ENCODE measurements at places on chromosomes 1 and 21.

DNA sequence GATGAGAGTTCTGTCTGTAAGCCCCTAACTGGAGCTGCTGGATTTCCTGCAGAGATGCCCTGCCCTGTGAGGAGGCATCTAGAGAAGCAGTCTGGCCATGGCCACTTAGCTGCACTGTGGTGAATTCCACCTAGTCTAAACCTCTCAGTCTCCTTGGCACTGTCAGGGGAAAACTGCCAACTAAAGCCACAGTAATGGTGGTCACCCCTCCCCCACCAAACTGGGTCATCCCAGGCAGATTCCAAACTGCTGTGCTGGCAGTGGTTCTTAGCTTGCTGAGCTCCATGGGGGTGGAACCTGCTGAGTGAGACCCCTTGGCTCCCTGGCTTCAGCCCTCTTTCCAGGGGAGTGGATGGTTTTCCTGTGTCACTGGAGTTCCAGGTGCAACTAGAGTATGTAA lies 740.6 kb downstream of the RWDD3 start:
- DNase-seq = peak; percentile 11

DNA sequence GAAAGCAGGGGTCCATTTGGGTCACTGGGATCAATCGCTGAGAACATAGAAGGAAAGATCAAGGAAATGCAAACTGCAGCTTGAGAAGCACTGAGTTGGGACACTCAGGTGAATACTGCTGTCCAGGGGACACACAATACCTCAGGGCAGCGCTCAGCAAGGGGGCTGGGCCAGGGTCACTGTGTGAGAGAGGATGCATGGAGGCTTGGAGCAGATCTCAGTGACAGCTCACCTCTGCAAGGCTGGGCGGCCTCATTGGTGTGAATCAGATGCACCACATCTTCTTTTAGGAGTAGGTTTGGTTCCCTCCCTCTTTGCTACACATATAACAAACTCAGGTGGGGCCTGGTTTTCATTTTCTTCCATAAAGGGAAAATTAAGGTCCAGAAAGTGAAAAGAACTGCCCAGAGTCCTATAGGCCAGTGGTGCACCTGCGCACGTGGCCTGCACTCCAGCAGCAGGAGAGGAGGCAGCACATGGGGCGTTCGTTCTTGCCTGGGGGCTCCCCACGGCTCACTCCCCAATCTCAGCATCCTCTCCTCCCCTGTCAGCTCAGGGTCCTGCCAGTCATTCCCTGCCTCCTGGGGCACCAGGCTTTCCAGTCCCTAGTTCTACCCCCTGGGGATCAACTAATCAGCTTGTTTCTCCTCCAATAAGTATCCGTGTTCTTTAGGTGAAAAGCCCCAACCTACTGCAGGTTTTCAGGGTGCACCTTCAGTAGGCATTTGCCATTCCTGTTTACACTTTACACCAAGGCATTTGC lies 1.5 kb downstream of the A3GALT2 start:
- DNase-seq = no peak

GRCh38 chr1:206851341-206852010 lies 13.9 kb upstream of the IL20 start:
- DNase-seq = no peak

DNA sequence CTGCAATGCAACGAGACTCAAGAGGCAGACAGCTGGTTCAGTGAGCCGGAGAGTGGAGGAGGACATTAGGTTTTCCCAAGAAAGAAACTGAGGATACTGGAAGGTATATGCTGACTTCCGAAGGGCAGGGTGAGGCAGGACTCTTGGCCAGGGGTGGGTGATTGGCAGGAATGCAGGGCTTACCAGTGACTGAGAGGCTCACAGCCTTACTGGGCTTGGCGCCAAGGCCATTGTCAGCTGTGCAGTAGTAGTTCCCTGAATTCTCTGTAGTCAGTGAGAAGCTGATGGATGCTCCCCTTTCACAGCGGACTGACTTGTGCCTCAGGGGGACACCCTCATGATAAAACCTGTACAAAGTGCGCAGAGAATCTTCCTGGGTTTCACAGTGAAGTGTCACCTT lies 9.6 kb downstream of the FCRL5 start:
- no peak for DNase-seq

- no peak for DNase-seq
Measured at GRCh38 chr1:180793451-180793850, 119.2 kb upstream of the KIAA1614 start.

DNA sequence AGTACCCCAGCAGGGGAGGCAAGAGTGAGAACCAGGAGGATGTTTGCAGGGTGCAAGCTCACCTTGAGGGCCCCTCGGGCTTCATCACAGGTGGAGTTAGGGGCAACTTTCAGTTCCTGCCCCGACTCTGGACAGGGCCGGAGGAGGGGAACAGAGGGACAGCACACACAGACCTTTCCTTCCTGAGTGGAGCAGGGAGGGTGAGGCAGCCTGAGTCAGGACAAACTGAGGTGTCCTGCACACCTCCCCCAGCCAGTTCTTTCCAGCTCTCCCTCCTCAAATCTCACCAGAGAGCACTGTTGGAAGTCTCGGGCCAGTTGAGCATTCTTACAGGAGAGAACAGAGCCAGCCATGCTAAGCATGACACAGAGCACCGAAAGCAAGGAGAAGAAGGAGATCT lies 1.5 kb downstream of the ENTREP3 start:
- DNase-seq = peak; percentile 69

- peak; percentile 11 for DNase-seq
Measured at GRCh38 chr1:117058810-117059209, 1.3 kb upstream of the TTF2 start.

- no peak for DNase-seq
Measured at GRCh38 chr1:24957016-24957807, 27.1 kb upstream of the RUNX3 start.

DNA sequence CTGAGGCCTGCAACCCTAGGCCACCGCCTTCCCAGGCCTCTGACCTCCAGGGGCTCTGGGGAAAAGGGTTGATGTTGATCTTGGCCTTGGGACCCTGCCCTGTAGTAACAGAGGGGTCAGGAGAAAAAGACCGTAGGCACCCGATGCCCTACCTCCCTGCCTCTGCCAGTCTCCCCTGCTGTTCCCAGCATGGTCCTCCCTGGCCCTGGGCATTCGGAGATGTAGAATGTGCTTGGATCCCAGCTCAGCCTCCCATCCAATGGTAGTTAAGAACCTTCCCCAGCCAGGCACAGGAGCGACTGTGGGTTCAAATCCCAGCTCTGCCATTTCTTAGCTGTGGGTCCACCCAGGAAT lies 72.0 kb upstream of the TARDBP start:
- DNase-seq = no peak

DNA sequence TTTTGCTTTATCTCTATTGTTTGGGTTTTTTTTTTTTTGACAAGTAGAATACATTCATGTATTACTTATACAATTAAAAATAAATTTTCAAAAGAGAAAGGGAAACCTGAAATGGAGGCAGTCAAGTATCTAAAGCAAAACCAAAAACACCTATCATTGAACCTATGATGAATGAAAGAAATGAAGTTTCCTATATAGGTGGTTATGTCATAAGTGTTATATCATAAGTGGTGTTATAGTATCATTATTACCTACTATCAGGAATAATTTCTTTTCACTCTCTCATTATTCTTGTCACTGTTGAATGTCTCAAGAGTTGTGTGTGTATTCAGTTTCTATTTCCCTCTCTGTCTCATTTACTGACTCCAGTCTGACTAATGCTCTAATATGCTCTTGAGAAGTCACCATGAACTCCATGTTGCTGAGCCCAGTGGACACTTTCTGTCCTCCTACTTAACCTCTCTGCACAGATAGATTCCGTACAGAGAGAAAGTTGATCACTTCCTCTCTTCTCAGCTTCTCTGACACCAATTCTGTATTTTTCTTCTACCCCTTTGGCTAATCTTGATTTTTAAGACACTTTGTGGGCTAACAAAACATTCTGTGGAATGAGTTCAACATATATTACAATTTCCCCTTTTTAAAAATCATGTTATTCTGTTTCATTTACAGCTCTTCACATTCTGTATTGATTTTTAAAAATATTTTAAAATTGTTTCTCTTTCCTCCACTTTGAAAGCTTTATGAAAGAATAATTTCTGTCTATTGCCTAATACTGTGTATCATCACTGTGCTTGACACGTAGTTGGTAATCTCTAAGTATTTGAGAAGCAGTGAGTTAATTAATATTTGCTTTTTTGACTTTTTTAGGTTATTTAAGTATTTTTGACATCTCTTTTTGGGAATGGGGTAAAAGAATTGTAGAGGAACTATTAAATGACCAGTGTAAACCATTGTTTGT lies 50.1 kb downstream of the RASAL2 start:
- DNase-seq = no peak

- peak; percentile 55 for DNase-seq
Measured at GRCh38 chr21:35159881-35160280, 110.8 kb upstream of the RUNX1 start.

DNA sequence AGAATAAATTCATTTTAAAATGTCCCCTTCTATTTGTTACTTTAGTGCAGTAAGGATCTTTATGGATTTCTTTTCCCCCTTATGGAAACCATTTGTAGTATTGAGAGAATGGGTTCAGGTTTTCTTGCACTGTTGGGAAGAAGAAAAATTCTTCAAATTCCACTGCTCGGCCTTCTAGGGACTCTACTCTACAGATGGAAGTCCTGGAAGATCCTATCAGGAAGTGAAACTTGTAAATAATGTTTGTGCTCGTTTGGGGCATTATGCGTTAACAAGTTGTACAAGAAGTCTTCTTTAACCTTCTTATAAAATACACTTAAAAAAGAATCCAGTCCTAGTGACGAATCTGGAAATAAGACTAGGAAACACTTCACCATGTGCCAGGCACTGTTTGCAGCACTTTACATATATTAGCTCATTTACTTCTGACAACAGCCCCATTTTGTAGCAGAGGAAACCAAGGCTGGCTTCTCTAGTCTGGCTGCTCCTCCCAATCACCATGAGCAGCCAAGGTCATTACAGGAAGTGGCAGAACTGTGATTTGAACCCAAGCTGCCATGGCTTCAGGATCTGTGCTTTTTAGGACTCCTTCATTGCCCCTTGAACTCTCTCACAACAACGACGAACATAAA lies 11.8 kb downstream of the LRRC8D start:
- no peak for DNase-seq

- no peak for DNase-seq
Measured at GRCh38 chr1:81512252-81513003, 288.3 kb upstream of the ADGRL2 start.

- no peak for DNase-seq
Measured at GRCh38 chr1:220887520-220888416, 8.5 kb downstream of the HLX start.

GRCh38 chr21:42587036-42587435 lies 66.4 kb upstream of the PDE9A start:
- no peak for DNase-seq

DNA sequence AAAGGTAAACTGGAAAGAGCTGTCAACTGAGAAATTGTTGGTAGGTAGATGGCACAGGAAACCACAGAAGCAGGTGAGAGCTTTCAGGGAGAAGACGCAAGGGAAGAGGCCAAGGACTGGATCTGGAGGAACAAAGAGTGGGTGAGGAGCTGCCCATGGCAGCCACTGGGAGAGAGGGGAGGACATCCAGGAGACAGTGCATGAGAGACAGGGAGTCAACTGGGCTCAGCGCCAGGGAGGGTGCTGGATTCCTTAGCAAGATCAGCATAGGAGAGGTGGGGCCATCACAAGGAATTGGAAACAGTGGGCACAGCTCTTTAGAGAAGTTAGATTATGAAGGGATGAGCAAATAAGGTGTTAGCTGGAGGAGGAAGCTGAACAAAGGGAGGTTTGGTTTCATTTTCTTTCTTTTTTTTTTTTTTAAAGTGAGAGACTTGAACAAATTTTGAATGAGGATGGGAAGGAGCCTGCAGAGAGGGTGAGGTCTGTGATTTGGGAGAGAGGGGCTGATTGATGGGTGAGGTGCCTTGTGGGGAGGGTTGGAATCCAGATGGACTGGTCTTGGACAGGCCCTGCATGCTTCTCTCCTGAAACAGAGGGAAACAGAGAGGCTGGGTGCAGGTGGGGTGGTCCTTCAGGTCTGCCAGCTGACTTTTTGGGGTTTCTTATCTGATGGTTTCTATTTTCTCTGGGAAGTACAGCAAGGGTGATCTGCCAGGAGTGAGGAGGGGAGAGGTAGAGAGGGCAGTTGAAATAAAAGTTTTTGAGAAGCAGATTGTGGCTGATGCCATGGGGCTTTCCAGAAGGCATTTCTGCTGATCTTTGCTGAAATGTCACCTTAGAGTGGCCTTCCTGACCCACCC lies 5.4 kb downstream of the CYP4B1 start:
- no peak for DNase-seq

DNA sequence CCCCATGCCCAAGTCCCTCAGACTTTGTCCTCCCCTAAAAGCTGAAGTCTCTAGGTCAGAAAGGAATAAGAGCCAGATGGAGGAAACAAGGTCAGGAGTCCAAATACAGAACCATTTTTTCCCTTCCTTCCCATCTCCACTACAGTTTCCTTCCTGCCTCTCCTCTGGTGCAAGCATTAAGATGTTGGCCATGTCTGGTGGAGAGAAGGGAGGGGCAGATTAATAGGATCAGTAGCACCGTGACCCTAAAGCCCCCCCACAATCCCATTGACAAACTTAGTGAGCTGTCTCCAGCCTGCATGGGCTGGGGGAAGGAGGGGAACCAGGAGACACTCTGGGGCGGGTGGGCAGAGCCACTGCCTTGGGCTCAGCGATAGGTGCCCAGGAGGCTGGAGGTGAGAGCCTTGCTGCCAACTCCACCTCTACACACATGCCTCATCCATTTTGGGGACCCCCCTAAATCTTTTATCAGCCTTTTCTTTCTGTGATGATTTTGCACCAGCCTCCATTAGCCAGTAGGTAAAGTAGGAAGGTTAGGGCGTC lies 59.8 kb downstream of the RHBG start:
- DNase-seq = no peak

DNA sequence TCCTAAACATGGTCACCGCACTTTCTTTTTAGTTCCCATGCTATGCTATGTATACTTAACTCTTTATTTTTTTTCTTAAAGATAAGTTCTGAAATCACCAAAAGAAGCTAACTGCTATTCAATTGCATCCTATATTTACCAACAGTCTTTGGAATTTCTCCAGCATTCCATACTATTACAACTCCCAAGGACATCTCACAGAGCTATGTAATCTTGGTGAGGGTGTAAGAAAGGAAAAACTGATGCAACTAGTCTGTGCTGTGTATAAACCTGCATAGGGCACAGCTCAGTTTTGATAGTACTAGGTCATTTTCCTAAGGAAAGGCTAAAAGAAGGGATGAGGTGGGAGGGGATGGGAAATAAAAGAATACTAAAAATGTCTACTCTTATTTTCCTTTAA lies 78.0 kb downstream of the PTPN14 start:
- no peak for DNase-seq

DNA sequence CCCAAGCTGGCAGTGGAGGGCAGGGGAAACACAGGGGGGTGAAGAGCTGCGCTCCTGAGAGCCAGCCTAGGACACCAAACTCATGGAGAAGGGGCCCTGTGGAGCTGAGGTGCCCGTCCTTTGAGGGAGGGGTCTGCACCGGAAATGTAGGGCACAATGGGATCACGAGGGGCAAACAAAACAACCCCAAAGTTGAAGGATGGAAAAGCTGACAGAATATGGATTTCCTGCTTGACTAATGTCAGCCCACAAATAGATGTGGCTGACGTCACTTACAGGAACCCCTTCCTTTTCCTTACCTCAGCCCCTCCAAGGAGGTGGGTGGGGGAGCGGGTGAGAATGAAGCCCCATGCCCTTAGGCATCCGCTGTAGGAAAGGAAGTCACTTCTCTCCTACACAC lies 110.9 kb downstream of the KCNN3 start:
- DNase-seq = no peak

GRCh38 chr1:221823149-221823548 lies 81.3 kb upstream of the DUSP10 start:
- DNase-seq = no peak

- peak; percentile 95 for DNase-seq
Measured at GRCh38 chr1:119647734-119648619, at the start of gene ZNF697. Gene ZNF697, minus strand, starts transcription at chr1:119648266. Its CDS starts 22,166 bp downstream, at chr1:119626100.

Data from PC-3 (cell line).